Brain (organoid and tissue), 16 donors: ENCODE measurements at places on chromosomes 16 and 17. TPM values are rescaled to one million over a fixed set of nuclear protein-coding genes. Genes with fewer than 3 reads are reported as not detected.

DNA sequence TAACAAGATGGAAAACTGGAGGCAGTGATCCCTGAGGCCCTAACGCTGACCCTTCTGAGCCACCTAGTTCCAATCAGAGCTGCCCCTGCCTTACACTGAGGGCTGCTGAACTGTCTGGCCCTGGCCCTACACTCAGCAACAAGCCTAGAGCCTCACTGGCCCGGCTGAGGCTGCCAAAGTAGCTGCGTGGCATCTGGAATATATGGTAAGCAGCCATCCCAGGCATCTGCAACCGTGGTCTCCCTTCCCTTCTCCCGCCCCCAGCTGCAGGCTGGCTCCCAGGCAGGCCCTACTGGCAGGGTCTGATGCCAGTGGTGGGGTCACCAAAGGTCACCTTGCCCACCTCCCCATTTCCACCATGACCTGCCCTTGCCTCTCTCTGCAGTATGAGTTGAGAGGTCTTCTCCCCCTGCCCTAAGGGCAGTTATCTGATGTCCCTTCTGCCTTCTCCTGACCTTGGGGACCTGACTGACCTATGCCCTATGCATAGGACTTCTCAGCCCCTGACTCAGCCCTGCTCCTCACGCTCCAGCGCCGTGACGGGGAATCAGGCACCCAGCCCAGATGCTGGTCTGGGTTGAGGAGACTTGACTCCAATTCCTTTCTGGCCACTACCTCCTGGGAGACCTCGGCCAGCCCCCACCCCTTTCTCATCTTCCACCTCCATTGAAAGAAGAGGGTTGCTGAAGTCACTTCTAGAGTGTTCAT is 45.3 kb downstream of the CPNE2 start:
- DNase-seq, result no peak

GRCh38 chr16:35798885-35799426 is 2339.5 kb downstream of the TP53TG3F start:
- DNase-seq, result no peak

GRCh38 chr17:62179525-62180161 is 114.6 kb upstream of the MED13 start:
- no peak for DNase-seq

RAB11FIP4 gene
- polyA plus RNA-seq, result 49.1 TPM

GRCh38 chr17:65537845-65538674 is 23.4 kb downstream of the AXIN2 start:
- no peak for DNase-seq

- no peak for DNase-seq
Observed at GRCh38 chr16:24784121-24784520, 54.7 kb downstream of the TNRC6A start.

DNAAF8 gene
- polyA plus RNA-seq, result 3.5 TPM

DNA sequence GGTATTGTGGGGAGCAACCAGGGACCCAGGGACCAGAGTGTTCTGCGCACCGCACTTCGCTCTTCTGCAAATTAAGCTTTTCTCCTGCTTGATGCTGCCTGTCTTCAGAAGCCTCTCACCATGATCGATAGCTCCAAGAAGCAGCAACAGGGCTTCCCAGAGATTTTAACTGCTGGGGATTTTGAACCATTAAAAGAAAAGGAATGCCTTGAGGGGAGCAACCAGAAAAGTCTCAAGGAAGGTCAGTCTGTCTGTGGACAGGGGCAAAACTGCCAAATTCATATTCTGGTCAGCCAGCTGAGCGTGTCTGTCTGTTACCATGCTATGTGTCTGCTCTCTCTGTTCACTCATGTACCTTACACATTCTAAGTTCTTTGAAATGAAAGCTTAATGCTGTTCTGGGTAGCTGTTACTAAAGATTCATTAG is 115.7 kb downstream of the MRTFB start:
- peak; percentile 81 for DNase-seq

GRCh38 chr17:55660178-55660886 is 62.3 kb downstream of the TMEM100 start:
- no peak for DNase-seq

DNA sequence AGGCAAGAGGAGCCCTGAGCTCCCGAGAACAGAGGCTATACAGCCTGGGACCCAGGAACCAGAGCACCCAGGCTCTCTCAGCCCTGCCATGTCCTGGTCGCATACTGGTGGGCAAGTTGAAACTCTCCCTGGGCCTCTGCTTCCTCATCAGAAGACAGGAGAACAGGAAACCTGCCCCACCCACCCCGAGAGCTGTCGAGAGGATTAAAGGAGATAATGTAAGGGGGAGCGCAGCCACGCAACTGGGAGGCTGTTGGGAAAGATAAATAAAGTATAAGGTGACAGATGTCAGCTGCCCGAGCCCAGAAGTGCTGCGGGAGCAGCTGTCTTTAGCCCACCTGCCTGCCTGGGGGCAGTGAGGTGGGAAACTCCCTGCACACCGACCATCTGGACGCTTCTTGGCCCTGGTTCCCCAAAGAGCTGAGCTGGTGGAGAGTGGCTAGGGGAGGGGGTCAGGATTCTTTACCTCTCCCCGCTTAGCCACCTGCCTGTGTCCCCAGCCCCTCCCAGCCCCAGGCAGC is 6.8 kb downstream of the KIF19 start:
- peak; percentile 29 for DNase-seq

TAX1BP3 gene
- 85.8 TPM for polyA plus RNA-seq

- peak; percentile 79 for DNase-seq
Observed at GRCh38 chr17:67606471-67606870, 111.3 kb upstream of the NOL11 start.

ALOX12B gene
- polyA plus RNA-seq, result 1.1 TPM

ASGR1 gene
- polyA plus RNA-seq, result 13.4 TPM

DNA sequence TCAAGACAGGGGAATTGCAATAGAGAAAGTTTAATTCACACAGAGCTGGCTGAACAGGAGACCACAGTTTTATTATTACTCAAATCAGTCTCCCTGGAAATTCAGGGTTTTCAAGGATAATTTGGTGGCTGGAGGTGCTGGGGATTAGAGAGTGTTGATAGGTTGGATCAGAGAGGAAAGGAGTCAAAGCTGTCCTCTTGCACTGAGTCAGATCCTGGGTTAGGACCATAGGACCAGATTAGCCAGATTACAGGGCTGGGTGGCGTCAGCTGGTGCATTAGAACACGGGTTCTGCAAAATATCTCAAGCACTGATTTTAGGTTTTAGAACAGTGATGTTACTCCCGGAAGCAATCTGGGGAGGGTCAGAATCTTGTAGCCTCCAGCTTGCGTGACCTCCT is 1.8 kb upstream of the NSMCE1 start:
- DNase-seq, result no peak

TCAP gene
- polyA plus RNA-seq, result 2.1 TPM

GRCh38 chr17:77839698-77840512 is 118.6 kb upstream of the TNRC6C start:
- no peak for DNase-seq

- no peak for DNase-seq
Observed at GRCh38 chr16:79334127-79334526, 266.4 kb downstream of the MAF start.

- DNase-seq, result no peak
Observed at GRCh38 chr17:21275047-21275578, 9.4 kb upstream of the MAP2K3 start.

- no peak for DNase-seq
Observed at GRCh38 chr16:57299009-57299718, 14.7 kb upstream of the PLLP start.

DNA sequence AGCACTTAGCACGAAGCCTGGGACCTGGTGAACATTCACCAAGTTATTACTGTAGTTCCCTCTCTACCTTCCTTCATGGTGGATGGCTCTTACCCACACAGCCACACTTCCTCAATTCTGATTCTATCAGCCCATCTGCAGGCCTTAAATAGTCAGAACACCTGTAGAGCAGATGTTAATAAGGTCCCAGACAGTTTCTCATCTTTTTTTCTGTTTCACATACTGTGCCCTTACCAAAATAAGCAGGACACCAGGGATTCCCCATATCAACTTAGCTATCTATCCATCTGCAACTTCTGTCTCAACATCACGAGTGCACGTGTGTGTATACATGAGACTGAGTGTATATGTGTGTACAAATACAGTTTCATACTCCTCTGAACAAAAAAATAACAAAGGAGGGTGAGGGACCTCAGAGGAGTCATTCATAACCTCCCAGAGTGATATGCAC is 2.8 kb downstream of the RECQL5 start:
- DNase-seq, result no peak

CMTM3 gene
- 32.5 TPM for polyA plus RNA-seq

DNA sequence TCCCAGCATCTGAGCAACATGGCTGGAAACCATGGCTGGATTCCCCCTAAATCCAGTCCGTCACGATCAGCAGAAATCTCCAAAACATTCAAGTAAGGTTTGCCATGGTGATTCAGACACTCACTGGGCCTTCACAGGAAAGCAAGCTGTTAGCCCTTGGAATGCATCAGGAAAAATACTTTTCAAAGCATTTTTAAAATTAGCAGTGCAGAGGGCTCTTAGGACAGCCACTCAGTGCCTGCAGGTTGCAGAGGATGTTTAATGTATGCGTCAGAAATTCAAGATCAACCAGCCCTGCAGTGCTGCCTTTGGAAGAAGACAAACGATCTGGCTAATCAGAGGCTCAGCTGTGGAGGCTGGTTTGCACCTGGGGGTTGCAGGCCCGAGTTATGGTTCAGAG is 50.3 kb downstream of the FOXL1 start:
- DNase-seq, result no peak

DNA sequence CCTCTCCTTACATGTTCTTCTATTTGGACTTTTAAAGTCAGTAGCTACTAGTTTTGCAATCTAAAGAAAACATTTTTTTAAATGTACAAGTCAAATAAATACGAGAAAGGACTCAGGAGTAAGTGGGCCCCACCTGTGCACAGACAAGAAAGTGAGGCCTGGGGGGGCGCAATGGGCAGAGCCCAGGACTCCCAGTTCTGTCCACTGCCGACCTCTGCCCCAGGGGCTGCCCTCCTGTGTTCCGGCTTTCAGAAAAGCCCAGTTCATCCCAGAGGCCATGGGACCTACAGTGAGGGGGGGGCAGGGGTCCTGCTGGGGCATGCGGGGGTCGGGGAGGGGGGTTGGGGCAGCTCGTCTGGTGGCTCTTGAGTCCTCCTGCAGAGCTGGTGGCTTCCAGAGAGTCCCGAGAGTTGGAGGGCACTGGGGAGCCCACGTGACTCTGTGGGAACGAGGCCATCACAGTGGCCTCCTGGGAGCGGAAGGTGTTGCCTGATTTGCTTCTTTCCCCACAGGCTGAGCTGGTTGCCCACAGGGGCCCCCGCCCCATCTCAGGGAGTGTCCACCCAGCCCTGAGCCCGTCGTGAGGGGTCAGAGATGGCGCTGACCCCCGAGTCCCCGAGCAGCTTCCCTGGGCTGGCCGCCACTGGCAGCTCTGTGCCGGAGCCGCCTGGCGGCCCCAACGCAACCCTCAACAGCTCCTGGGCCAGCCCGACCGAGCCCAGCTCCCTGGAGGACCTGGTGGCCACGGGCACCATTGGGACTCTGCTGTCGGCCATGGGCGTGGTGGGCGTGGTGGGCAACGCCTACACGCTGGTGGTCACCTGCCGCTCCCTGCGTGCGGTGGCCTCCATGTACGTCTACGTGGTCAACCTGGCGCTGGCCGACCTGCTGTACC is 2.4 kb downstream of the UTS2R start:
- DNase-seq, result no peak

GRCh38 chr17:81240761-81241160 is 1.6 kb downstream of the NDUFAF8 start:
- no peak for DNase-seq

- DNase-seq, result no peak
Observed at GRCh38 chr17:17412326-17412725, 64.5 kb upstream of the MED9 start.

RCVRN gene
- polyA plus RNA-seq, result 0.88 TPM

- DNase-seq, result no peak
Observed at GRCh38 chr17:7486181-7486580, 2.0 kb downstream of the POLR2A start.

DNA sequence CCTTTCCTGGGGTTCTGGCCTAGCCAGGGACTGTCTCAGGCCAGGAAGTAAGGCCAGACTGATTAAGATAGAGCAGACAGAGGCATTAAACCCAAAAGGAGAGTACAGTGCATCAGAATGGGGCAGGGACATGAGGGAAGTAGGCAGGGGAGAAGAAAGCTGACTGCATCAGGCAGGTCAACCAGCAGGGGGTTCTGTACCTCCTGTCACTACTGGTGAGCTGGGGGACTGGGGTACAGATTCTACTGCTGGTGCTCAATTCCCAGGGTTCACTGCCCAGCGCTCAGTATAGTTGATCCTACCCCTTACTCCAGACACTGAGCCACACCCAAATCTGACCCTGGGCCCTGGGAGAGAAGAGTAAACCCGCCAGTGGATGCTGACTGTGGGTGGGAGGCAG is 12.9 kb upstream of the MTMR4 start:
- no peak for DNase-seq

KRTAP4-6 gene
- not detected for polyA plus RNA-seq

GLIS2 gene
- polyA plus RNA-seq, result 17.2 TPM

DNA sequence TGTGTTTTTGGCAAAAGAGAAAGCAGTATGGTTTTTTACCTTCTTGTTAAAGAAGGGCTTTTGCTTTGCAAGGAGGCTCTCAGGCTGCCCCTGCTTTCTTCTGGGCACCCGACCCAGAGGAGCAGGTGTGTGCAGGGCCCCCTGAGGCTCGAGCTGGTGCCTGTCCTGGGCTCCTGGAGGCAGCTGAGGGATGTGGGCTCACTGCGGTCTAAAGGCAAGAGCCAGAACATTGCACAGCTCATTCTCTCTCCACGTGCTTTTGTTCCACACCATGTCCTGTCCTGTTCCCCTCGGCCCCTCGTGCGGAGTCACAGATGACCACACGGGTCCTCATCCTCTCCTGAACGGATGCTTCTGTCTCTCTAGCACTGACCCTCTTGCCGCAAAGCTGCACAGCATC is 36.7 kb upstream of the CAPN15 start:
- no peak for DNase-seq

GRCh38 chr17:50322271-50322670 is 23.7 kb upstream of the XYLT2 start:
- DNase-seq, result no peak

DNA sequence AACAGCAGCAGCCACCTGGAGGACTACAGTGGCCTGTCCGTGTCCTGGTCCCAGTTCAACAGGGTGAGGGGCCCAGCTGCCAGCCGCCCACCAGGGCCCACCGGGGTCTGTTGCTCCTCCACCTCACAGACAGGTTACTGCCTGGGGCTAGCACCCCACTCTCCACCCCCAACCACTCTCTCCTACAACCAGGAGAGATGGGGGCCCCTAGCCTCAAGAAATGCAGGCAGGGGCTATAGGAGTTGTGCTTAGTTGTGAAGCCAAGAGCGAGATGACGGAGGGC is 18.0 kb downstream of the STAT5A start:
- no peak for DNase-seq

HSD17B1 gene
- polyA plus RNA-seq, result 0.97 TPM
